ENCODE measurements at places on chromosomes 13 and 19.

DNA sequence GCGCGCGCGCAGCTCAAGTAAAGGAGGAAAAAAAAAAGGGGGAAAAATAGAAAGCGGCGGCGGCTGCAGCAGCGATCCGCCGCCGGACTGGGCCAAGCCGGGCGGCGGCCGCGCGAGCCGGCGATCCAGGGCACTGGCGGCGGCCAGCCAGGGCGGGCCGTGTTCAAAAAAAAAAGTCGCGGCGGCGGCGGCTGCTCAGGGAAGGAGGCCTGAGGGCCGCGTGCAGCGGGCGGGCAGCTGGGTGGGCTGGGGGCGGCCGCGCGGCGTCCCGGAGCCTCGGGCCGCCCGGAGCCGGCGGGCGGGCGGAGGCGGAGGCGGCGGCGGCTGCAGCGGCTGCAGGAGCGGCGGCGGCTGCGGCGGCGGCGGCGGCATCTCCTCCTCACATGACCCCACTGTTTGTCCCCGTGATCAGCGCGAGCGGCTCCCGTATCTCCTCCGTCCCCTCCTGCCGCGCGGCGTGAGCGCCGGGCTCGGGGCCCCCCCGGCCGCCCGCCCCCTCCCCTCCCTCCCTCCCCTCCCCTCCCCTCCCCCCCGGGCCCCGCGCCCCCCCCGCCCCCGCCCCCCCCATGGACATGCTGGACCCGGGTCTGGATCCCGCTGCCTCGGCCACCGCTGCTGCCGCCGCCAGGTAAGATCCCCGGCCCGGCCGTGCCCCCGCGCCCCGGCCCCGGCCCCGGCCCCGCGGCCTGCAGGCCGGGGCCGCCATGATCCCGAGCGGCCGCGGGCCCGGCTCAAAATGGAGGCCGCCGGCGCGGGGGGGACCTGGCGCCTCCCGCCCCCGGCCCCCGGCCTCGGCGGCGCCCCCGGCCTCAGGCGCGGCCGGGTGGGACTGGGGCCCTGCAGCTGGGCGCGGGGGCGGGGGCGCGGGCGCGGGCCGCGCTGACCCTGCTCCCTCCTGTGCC is at the start of gene USF2:
USF2 (plus strand) TSS at position 427 of the 902 bp plus-strand sequence; CDS start at position 567, 140 bp downstream.
- DNase-seq, result peak; percentile 37

DNA sequence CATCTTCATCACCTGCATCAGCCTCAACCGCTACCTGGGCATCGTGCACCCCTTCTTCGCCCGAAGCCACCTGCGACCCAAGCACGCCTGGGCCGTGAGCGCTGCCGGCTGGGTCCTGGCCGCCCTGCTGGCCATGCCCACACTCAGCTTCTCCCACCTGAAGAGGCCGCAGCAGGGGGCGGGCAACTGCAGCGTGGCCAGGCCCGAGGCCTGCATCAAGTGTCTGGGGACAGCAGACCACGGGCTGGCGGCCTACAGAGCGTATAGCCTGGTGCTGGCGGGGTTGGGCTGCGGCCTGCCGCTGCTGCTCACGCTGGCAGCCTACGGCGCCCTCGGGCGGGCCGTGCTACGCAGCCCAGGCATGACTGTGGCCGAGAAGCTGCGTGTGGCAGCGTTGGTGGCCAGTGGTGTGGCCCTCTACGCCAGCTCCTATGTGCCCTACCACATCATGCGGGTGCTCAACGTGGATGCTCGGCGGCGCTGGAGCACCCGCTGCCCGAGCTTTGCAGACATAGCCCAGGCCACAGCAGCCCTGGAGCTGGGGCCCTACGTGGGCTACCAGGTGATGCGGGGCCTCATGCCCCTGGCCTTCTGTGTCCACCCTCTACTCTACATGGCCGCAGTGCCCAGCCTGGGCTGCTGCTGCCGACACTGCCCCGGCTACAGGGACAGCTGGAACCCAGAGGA is 2.6 kb downstream of the P2RY11 start:
- DNase-seq, result no peak

- DNase-seq, result no peak
Observed at GRCh38 chr19:37869766-37870340, 36.5 kb downstream of the WDR87 start.

DNA sequence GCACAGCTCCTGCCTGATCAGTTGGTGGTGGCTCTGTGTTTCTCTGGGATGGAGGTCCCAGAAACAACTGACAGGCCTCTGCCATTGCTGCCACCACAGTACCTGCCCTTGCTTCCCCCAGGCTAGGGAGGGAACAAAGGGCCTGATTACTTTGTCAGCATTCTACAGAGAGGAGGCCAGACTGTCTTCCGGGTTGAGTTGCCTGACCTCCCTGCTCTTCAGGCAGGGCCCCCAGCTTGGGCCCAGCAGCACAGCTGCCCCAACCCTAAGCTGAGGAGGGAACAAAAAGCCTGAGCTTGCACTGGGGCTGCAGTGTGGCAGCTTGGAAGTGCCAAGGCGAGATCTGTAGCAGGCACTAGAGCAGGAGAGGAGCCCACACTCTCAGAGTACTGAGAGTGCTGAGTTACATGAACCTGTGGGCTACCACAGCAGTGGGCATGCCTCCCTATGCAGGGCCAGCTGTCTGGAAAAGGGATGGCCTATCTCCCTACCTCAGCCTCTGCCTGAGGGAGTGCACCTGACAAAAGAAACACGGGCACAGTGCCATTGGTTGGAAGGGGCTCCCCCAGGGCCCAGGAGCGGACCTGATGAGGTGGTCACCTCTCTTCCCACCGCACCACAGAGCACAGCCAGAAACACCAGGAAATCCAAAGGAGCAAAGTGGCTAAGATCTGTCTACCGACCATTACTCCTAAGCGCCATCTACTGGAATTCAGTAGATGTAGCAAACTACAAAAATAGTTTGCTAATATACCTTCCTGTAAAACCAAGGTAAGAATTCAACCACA is 24.4 kb downstream of the SLC25A15 start:
- no peak for DNase-seq

DNA sequence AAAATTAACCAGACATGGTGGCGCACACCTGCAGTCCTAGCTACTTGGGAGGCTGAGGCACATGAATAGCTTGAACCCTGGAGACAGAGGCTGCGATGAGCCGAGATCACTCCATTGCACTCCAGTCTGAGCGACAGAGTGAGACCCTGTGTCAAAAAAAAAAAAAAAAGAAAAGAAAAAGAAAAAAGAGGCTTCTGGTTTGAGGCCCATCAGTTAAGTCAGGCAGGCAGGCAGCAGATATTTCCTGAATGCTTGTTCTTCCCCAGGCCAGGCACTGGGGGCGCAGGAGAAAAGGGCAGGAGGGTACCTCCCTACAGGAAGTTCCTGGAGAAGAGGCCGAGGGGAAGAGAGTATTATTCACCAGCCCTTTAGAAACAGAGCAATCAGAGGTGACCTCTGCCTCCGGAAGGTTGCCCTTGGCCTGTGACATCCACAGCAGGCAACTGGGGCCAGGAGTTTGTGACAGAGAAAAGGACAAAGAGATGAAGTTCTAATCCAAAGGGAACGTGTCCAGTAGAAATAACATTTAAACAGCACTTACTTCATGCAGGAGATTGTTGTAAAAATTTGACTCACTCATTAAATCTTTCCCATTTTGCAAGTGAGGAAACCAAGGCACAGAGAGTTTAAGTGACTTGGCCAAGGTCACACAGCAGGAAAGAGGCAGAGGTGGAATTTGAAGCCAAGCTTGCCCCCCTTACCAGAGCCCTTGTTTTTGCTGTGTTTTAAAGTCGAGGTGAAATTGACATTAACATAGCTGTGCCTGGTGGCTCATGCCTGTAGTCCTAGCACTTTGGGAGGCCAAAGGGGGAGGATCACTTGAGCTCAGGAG is 4.3 kb upstream of the RLN3 start:
- no peak for DNase-seq

- DNase-seq, result no peak
Observed at GRCh38 chr13:59734393-59734792, 429.3 kb downstream of the DIAPH3 start.
